ENCODE measurements at places on chromosomes 4 and X.
A peak's percentile ranks its signal among the peaks of the same experiment; 100 is the strongest.

DNA sequence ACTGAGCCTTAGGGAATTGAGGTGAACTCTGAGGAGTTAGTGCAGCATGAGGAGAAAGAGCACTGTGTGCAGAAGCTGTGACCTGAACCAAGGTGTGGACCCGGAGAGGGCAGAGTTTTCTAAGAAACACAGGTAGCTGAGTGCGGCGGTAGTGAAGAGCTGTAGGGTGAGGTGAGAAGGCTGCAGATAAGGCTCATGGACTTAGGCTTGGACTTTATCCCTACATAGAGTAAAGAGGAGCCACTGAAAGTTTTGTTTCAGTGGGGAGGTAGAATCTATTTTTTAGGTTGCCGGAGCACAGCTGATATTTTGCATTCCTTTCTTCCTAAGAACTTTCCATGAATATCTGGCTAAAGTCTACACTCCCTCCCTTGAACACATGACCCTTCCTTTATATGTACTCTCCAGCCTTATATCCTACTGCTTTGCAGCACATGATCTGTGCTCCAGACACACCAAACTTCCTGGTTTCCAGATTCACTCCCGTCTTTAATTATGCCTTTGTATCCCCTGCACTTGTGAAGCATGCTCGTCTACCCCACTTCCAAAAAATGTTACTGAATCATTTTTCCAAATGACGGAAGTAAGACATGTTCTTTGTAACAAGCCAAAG lies 10.6 kb upstream of the PGRMC2 start:
- no peak for DNase-seq

- no peak for DNase-seq
Observed at GRCh38 chrX:110322603-110323002, 4.7 kb upstream of the AMMECR1 start.

- peak; percentile 41 for DNase-seq
Observed at GRCh38 chr4:45004847-45005565, 278.6 kb upstream of the GNPDA2 start.

DNA sequence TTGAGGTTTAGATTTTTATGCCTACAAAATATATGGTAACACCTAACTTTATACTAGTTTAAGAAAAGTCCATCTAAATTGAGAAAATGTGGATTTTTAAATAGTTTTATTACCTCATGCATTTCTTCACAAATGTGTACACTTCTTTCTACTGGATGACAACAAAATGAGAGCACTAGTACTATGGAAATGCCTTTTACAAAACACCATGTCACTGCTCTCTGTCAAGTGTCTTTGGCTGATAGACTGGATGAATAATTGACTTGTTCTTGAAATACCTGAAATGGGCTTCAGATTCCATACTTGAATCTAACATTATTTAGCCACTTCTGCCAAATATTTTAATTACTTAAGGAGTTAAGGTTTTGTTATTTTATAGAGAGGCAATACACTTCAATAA lies 49.5 kb downstream of the AMELX start:
- DNase-seq, result no peak

DNA sequence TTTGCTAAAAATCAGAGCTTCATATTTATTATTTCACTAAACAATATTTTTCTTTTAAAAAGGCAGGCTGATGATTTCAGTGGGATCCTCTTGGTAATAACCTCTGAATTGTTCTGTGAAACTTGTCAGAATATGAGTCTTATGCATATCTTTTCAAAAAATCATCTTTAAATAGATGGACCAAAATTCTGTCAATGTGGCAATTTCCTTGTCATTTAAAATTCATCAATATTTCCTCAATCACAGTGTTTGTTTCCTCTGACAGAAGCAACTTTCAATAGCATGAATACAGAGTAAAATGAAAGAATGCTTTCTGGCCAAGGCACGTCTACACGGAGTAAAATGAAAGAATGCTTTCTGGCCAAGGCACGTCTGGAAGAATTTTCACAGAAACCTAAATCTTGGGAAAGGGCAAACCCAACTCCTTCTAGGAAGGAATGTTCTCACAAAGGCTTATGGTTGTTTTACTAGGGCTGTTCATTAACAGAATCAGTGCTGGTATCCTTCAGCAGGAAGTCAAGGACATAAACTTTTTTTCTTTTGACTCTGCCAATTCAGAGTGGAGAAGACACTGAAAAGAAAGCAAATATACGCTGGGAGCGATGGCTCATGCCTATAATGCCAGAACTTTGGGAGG lies 99.0 kb upstream of the GPR34 start:
- DNase-seq, result no peak

DNA sequence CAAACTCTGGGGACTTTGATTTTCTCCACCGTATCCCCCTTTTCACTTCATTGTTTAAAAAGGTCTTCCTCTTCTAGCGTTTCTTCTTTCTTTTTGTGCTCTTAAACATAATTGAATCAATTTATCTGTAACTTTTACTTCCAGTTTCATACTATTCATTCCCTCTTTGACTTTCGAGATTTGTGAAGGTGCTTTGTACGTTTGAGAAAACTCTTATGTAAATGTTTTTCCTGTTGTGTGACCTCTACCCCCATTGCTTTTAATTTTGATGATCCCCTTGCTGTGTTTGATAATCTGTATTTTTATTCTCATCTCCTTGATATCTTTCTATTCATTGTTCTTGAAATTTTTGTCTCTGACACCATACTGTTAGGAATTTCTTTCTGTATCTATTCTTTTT lies 4.8 kb downstream of the USP38 start:
- DNase-seq, result no peak

DNA sequence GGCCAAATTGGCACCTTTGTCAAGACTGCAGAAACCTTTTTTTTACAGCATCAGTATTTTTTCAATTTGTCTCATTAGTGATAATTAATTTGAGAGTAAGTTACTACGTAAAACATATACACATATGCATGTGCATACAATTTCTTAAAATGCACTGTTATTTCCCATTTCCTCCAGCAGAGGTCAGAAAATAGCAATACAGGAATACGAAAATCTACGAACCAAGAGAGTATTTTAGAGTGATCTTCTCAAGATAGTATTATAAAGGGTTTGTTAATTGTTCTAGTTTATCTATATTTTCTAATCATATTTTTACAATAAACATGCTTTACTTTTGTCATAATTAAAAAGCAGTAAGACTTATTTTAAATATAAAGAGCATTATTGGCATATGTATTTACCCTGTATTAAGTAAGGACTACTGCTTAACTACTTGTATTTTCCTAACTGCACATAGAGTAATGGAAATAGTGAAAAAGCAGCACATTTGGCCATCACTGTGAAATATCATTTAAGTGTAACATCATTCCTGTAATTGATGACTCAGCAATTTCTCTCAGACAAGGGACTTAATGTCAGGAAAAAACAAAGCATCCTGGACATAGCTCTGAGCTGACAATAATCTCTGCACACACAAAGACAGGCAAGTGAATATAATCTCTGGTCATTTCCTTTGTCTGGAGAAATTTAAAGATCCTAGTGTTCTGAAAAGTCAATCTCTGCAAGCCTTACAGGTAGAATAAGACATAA lies 45.6 kb downstream of the MAOB start:
- no peak for DNase-seq

GRCh38 chr4:141646969-141647368 lies 10.6 kb downstream of the IL15 start:
- no peak for DNase-seq

DNA sequence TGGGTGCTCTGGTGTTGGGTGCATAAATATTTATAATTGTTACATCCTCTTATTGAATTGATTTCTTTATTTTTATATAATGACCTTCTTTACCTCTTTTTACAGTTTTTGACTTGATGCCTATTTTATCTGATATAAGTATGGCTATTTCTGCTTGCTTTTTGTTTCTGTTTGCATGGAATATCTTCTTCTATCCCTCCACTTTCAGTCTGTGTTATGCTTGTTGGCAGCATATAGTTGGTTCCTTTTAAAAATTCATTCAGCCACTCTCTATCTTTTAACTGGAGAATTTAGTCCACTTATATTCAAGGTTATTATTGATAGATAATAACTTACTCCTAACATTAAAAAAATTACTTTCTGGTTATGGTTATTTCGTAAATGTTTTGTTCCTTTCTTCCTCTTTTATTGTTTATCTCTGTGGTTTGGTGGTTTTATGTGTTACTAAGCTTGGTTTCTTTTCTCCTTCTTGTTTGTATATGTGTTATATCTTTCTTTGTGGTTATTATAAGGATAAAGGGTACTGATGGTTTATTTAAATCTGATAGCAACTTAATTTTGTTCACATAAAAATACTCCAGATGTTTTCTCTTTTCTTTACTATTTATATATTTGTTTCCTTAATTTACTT lies 69.5 kb downstream of the IL15 start:
- no peak for DNase-seq

- DNase-seq, result no peak
Observed at GRCh38 chr4:110614173-110614963, 8.5 kb downstream of the PITX2 start.

- DNase-seq, result no peak
Observed at GRCh38 chr4:37749398-37749988, 63.3 kb upstream of the RELL1 start.

- DNase-seq, result no peak
Observed at GRCh38 chrX:143661286-143661685, 25.4 kb upstream of the SLITRK4 start.

GRCh38 chr4:152033621-152034020 lies 272.8 kb upstream of the GATB start:
- peak; percentile 90 for DNase-seq

GRCh38 chr4:14452764-14453163 lies 549.5 kb upstream of the CPEB2 start:
- DNase-seq, result no peak

GRCh38 chrX:57119416-57119815 lies 1.9 kb downstream of the SPIN2B start:
- DNase-seq, result no peak

- no peak for DNase-seq
Observed at GRCh38 chr4:1109898-1110506, 3.4 kb downstream of the RNF212 start.

- no peak for DNase-seq
Observed at GRCh38 chr4:2341911-2342652, 76.4 kb downstream of the ZFYVE28 start.

DNA sequence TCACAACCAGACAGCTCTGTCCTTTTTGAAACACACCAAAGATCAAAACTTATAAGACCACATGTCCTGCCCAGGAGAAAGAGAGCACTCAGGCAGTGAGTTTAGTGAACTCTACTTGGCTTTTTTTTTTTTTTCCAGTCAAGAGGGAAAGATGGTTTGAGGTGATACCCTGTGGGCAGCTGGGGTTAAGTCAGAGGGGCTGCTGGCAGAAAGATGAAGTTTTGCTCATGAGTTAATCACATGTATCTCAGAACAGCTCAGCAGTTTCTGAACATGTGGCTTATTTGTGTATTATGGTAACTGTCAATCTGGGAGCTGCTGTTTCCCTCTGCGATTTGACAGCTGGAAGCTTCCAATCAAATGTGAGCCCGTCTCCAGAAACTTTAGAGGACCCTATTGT lies 56.4 kb upstream of the MAP3K15 start:
- no peak for DNase-seq

DNA sequence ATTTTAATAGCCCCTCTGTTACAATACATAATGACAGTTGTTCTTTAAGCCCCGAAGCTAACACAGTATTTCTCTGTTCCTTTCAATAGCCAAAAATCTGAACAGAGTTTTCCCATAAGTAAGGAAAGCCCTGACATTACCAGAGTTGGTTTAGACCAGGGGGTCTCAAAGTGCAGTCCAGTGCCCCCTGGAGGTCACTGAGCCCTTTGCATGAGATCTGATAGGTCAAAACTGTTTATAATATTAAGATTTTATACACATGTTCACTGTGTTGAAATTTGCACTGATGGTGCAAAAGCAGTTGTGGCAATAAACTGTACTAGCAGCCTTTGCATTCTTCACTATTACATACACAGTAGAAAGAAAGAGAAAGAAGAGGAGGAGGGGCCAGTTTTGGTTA lies 177.1 kb downstream of the SPANXN3 start:
- no peak for DNase-seq

- DNase-seq, result no peak
Observed at GRCh38 chr4:187268940-187269339, 545.3 kb upstream of the FAT1 start.

DNA sequence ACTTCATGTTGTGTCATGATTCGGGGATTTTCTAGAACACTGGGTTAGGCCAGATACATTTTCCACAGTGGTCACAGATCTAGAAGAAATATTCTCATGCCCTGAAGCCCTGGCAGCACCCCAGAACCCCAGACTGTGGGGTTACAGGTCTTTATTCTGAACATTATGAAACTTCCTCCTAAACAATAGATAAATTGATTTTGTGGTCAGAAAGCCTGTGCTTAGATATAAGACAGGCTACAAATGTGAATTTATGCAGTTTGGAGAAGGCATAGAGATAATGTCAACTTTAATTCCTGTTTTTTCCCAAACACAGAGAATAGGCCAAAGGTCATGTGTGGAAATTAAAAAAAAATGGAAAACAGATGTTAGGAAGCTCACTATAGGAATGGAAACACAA lies 492.9 kb downstream of the SPRY1 start:
- DNase-seq, result no peak

- no peak for DNase-seq
Observed at GRCh38 chr4:146638333-146638785, 334 bp upstream of the POU4F2 start.

GRCh38 chr4:152983774-152984411 lies 47.8 kb downstream of the FHDC1 start:
- DNase-seq, result peak; percentile 96

DNA sequence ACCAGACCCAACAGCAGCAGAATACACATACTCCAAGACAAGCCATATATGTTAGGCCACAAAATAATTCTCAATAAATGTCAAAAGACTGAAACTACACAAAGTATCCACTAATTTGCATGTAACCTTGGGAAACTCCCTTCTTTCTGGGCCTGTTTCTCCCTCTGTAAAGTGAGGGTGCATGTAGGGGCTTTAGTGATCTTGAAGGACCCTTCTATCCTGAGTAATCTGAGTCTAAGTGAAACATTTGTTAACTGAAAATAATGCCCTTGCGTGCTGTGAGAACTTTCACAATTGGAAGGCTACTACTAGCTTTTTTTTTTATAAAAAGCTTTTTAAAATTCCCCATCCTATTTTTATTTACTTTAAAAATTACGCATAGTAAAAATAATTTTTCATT lies 125.2 kb downstream of the NEXMIF start:
- no peak for DNase-seq

DNA sequence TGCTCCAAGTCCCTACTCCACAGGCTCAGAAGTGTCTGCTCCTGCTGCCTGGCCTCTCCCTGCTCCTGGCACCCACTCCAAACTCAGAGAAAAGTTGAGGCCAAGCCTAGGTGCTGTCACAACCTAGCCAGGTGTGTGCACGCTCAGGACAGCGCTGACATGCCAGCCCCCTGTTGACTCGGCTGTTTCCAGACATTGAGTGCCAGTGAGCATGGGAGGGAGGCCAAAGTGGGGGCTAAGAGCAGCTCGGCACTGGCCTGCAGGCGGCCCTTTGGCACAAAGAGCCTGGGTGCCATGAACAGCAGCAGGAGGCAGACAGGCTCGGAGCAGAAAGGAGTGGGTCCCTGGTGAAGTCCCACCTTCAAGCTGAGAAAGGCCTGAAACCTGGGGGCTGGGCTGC lies 79.6 kb upstream of the DDX60 start:
- DNase-seq, result no peak

- DNase-seq, result no peak
Observed at GRCh38 chrX:39653691-39654090, 444.1 kb downstream of the BCOR start.

All from NCI-H226 (cell line).